ENCODE measurements at places on chromosomes 2 and 18. TPM values are rescaled to one million over a fixed set of nuclear protein-coding genes. Genes with fewer than 3 reads are reported as not detected.
A peak's percentile ranks its signal among the peaks of the same experiment; 100 is the strongest.

DNA sequence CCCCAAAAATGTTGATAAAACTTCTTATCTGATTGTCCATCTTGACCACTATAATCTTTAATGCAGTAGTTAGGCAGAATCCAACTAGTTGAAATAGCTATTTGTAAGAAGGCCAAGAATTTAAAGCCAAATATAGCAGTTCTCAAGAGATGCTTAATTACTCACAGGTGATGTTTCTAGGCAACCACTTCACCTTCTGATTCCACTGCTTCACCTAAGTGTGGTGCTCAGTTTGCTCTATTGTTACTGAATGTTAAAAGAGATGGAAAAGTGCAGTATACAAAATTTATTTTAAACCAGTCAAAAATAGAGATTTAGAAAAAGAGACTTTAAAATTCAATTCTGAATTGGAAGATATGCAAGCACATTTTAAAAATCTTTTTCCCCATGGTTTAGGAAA is 539.4 kb downstream of the ZNF804A start:
- DNase-seq = no peak

The CAPN14 gene
- total RNA-seq = under 0.01 TPM

DNA sequence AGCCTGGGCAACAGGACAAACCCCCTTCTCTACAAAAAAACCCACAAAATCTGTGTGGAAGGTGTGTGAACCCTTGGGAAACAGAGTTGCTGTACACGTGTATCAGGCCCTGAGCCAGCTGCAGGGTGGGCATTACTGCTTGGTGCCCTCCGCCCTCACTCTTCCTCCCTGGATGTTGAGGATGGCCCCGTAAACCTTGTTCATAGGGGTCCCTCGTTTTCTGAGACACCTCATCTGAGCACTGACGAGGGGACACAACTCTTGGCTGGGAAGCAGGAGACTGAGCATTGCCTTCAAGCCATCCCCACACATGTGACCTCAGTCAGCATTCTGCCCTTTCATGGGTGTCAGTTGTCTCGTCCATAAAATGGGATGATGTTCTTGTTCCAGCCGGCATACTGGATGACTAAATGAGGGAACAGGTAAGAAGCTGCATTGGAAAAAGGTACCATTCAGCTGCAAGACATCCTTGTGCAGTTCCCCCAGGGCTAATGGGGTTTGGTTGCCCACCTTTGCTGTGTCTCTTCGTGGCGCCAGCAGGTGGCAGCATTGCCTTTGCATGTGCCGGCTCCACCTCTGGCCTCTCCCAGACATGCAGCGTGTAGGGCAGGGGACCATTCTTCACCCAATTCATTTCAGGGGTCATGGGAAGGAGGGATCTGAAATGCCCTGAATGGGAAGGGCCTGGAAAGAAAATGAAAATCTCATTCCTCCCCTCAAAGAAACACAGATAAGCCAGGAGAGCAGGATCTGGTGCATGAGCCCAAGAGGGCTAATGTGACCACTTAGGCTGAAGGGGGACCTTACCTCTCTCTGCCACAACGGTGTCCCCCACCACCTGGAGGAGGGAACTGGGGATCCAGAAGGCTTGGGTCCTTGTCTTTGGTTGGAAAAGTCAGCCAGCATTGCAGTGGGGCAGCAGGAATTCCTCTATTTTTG is 36.4 kb upstream of the HAAO start:
- peak; percentile 86 for DNase-seq

DNA sequence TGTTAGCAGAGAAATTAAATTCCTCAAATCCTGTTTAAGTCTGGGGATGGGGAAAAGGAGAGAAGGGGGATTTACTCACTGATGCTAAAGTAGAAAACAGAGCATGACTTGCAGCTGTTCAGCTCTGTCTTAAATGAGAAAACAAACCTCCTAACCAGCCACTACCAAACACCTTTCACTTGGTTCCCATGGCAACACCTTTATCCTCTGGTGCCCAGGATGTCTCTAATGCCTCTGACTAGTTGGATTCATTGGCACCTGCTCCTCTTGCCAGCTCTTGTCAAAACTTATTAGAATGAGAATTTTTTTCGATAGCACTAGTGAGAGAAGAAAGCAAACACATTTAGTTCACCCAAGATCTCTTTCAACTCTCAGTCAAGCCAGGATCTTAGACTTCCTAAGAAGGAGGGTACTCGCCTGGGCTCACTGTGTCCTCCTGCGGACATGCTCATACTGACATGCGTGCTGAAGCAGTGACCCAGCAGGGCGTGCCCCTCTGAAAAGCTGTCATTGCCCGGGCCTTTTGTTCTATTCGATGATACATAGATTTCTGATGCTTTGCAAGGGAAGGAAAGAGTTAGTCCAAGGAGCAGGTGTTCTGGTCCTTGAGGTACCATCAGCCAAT is 656.0 kb upstream of the CELF4 start:
- no peak for DNase-seq

GRCh38 chr2:240905176-240905781 is 857 bp upstream of the CROCC2 start:
- DNase-seq = no peak

The ACVR1 gene
- 398 TPM for total RNA-seq

The REG1B gene
- not detected for total RNA-seq

DNA sequence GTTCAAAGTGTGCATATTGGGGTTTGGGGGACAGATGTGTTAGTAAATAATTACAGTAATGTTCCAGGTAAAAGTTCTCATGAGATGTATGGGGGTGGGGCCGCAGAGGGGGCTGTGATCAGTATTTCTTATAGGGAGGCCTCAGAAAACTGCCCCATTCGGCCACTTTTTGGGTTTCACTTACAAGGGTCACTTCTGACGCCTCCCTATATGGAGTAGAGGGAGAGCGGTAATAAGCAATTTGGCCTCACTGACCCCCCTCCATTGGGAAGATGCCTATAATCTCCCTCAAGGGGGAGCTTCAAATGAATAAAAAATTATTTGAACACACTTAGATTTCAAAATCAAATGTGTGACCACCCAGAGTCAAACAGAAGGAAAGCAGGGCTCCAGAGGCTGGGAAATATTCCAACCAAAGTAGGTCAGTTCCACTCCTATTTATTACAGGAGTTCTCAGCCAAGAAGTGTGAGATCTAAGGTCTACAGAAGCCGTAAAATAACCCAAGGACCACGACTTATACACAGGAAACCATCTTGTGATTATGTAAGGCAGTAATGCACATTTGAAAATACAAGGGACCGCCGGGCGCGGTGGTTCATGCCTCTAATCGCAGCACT is 2.7 kb downstream of the SCTR start:
- no peak for DNase-seq

GRCh38 chr18:9285604-9286003 is 49.0 kb upstream of the TWSG1 start:
- no peak for DNase-seq
